Urothelium cell line (cell line): ENCODE measurements at places on chromosomes 16 and 17.

- DNase-seq, result no peak
Measured at GRCh38 chr17:31527606-31528005, 136.1 kb downstream of the RAB11FIP4 start.

DNA sequence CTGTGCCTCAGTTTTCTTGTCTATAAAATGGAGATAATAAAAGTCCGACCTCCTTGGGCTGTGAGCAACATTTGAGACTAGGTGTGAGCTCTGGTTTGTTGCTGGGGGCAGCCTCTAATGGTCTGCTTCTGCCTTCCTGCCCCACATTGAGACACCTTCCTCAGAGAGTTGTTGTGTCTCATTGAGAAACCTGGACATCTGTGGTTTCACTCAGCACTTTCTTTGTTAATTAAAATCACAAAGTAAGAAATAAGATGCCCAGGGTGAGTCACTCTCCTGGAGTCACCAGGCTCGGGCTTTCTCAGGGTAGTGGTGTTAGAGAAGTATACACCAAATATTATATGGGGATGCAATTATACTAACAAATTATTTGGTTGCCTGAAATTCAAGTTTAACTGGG lies 389.2 kb upstream of the SALL1 start:
- peak; percentile 18 for DNase-seq

DNA sequence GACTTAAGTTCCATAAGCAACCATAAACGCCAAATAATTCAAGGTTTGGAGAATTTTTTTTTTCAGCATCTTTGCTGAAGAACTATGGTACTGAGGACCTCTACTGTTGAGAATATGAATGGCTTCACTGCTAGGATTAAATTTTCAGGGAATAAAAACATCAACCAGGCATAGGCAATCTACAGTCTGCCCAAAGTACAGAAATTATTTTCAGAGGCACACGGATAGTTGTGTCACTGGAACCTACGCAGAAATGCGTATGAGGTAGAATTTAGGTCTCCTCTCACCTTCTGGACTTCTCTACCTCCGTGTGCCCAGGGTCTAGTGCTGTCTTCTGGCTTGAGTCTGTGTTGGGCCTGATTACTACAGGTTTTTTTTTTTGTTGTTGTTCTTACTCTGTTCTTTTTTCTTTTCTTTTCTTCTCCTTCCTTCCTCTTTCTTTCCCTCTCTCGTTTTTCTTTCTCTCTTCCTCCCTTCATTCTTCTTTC lies 39.7 kb downstream of the NACA2 start:
- DNase-seq, result peak; percentile 77

DNA sequence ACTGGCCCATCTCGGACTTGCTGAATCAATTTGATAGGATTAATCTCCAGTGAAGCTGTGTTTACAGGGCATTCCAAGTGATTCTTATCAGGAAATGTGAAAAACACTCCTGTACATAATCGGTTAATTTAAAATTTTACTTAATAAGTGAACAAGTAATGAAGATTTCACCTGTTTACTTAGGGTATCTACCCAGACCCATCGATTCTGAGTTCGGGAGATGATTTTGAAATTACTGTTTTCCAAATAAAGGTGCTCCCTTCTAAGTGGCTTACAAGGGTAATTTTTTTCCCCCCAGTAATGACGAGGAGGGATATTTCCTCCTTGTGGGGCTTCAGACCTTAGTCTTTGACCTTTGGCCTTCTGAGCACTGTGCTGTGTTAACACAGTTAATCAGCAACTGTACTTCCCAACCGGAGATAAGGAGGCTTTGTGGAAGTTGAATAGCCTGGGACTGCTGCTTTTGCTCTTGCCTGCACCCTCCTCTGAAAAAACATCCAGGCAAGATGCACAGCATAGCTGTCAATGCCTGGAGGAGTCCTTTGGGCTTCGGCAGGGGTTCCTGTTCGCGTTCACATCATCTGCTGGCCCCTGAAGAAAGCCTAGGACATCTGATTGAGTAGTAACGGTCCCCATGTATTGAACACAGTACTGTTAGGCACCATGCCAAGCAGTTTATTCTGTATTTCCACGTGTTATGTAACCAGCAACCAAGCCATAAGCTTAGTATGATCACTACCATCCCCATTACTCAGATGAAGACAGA lies 1.8 kb downstream of the FAHD1 start:
- DNase-seq, result no peak

GRCh38 chr16:69663846-69664245 lies 62.5 kb downstream of the NQO1 start:
- no peak for DNase-seq

GRCh38 chr17:11369575-11369974 lies 128.6 kb downstream of the SHISA6 start:
- no peak for DNase-seq

DNA sequence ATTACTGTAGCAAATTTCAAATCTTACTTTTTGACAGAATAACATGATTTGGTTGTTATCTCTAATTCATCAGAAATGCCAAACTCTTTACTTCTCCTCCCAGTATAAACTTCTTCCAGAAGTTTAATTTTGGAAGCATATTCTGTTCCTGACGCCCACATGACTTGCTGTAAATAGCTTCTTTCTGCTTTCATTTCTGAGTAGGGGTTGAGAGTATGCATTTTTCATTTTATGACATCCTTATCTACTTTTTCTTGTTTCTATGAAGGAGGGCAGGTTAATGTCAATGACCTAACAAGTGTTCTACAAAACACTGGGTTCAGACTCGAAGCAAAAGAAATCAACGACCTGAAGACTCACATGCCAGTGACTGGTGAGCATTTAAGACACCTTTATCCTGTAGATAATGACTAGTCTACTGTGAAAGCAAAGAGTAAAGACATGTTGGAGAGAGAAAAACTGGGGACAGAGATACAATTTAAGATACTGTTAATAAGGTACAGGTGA lies 36.5 kb upstream of the EFCAB3 start:
- DNase-seq, result no peak

DNA sequence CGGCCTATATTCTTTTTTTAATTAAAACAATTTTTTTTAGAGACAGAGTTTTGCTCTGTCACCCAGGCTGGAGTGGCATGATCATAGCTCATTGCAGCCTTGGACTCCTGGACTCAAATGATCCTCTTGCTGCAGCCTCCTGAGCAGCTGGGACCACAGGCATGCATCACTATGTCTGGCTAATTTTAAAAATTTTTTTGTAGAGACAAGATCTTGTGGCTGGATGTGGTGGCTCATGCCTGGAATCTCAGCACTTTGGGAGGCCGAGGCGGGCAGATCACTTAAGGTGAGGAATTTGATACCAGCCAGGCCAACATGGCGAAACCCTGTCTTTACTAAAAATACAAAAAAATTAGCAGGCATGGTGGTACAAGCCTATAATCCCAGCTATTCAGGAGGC lies 54.8 kb upstream of the MSI2 start:
- no peak for DNase-seq

DNA sequence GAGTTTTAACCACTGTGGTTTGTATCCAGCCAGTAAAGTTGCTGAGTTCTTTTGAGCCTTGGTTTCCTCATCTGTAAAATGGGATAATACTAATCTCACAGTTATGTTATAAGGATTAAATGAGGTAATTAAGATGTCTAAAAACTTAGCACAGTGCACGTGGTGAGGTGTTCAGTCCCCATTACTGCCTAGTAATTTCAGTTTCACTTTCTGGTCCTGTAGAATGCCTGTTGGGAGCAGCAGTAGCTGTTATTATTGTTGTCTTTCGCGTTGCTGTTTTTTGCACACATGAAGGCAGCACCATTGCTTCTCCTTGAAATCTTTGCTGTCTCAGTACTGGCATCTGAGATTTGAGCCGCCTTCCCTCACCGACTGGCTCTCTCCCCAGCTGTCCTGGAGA lies 182.4 kb downstream of the DNAH9 start:
- DNase-seq, result no peak

GRCh38 chr16:86725401-86725800 lies 147.1 kb downstream of the FOXL1 start:
- no peak for DNase-seq

GRCh38 chr16:75229172-75230031 lies 10.6 kb downstream of the CTRB1 start:
- no peak for DNase-seq

DNA sequence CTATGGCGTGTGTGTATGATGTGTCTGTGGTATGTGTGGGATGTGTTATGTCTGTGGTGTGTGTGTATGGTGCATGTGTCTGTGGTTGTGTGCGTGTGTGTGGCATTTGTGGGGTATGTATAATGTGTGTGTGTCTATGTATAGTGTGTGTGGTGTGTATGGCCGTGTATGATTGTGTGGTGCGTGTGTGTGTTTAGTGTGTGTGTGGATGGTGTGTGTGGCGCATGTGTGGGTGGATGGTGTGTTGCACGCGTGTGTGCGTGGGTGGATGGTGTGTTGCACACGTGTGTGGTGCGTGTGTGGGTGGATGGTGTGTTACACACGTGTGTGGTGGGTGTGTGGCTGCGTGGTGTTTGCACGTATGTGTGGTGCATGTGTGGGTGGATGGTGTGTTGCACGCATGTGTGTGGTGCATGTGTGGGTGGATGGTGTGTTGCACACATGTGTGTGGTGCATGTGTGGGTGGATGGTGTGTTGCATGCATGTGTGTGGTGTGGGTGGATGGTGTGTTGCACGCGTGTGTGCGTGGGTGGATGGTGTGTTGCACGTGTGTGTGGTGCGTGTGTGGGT lies 5.6 kb upstream of the SLC38A10 start:
- DNase-seq, result no peak

DNA sequence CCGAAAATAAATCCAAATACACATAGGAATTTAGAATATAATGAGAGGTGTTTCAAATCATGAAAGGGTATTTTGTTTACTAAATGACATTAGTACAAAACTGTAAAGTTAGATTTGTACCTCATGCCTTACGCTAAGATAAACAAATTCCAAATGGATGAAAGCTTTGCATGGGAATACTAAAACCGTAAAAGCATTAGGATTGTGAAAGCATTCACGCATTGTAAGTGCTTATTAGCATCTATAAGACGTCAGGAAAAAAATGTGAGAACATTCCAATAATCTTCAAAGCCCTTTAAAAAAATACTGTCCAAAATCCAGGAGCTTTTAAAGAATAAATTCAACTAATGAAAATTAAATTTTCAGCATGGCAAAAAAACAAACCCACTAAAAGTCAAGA lies 24.8 kb upstream of the ALOX15 start:
- no peak for DNase-seq

DNA sequence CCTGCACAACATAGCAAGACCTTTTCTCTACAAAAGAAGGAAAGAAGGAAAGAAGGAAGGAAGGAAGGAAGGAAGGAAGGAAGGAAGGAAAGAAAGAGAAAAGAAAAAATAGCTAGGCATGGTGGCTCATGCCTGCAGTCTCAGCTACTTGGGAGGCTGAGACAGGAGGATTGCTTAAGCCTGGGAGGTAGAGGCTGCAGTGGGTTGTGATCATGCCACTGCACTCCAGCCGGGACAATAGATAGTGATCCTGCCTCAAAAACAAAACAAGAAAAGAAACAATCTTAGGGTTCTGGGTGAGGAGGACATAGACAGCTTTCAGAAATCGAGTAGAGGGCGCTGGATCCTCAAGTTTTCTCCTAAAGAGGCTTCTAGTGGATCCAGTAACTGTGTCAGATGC lies 59.7 kb upstream of the CLEC3A start:
- no peak for DNase-seq

- peak; percentile 65 for DNase-seq
Measured at GRCh38 chr16:49854796-49855203, 1.1 kb downstream of the ZNF423 start.
